ENCODE measurements at places on chromosomes 1 and 21.

GRCh38 chr1:3070309-3070643 is 1.3 kb downstream of the PRDM16 start:
- no peak for DNase-seq

DNA sequence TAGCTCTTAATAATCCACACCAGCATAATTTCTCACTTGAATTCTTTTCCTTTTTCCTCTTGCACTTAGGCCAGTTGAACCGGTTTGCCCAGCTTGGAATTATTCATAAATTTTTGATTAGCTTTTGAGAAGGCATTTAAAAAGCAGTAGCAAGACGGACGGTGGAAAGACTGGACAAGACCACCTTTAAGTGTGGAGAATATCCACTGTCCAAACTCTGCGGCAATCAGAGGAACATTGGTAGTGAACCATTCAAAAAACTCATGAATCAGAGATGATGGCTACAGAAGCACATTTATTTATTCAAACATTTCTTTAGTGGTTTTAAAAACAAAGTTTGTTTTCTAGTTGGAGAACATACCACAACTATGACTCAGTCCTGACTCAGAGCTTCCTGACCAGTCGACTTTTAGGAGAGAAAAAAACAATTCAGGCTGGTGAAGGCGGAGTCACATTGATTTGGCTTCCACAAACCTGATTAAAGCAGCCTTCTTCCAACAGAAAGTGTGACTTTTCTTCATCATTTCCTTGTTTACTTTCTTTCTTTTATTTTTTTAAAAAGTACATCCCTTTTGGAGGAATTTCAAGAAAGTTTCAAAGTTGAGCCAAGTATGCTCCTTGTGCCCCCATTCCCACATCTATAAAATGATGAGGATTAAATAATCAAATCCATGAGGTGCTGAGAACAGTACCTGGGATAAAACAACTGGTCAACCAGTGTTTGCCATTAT is 128.8 kb downstream of the ADSS2 start:
- no peak for DNase-seq

- no peak for DNase-seq
Observed at GRCh38 chr1:86636898-86637297, 67.5 kb upstream of the SH3GLB1 start.

DNA sequence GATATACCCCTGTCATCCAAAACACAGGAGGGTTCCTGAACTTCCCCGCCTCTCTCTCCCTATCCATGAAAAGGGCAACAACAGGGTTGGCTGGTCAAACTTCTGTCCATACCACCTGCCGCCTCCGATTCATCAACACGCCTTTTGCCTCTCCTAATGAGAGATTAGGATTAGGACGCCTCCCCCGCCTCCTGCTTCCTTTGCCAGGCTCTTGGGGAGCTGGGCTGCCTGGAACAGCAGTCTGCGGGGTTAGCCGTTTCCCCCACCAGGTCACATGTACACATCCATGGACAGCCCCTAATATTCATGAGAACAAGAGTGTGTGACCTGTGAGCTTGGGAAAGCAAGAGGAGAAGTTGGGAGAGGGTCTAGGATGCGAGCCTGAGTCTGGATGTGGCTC is 2.3 kb upstream of the OPTC start:
- DNase-seq: no peak

- DNase-seq: no peak
Observed at GRCh38 chr1:41933106-41933505, 14.4 kb upstream of the HIVEP3 start.

- DNase-seq: no peak
Observed at GRCh38 chr1:16677552-16678431, 11.0 kb upstream of the RNU1-3 start.

GRCh38 chr21:16086121-16086520 is 356.3 kb downstream of the USP25 start:
- DNase-seq: no peak

GRCh38 chr1:199352351-199352750 is 675.2 kb upstream of the NR5A2 start:
- DNase-seq: no peak

DNA sequence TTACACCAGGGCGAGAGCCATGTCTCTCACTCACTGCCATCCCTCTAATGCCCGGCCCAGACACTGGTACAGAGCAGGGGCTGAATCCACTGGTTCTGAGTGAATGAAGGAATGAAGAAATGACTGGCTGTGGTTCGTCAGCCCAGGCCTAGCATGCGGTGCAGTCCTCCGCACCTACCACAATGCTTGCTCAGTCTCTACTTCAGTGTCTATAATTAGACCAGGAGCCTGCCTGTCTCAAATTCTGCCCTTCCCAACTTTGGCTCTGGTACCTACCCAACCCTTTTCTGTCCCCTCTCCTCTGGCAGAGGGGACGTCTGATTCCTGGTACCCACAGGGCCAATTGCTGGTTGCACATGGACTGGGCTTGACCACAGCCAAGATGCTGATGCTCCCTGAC is 118.2 kb upstream of the GRIK3 start:
- DNase-seq: no peak

GRCh38 chr1:234683861-234684632 is 74.1 kb upstream of the IRF2BP2 start:
- DNase-seq: no peak

DNA sequence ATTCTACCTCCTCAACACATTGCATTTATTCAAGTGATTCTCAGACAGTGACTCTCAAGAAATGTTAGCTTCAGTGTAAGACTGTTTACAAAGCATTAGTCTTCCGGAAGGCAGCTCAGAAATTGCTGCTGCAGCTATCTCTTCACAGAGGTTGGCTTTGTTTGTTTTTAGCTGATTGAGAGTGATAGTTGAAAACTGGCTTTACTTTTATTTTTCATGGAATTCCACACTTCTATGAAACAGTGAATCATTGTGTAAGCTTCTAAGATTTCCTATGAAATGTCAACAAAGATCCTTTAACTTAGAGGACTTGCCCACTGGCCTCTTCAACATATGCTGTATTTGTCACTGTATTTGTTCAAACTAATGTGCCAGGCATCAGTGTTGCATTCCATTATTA is 121.3 kb downstream of the TNNI3K start:
- DNase-seq: no peak

- DNase-seq: peak; percentile 30
Observed at GRCh38 chr21:25639551-25640201, 618 bp downstream of the JAM2 start.

GRCh38 chr1:40592107-40592803 is 60.8 kb downstream of the ZNF684 start:
- DNase-seq: peak; percentile 2

GRCh38 chr1:244496186-244496585 is 35.1 kb downstream of the CATSPERE start:
- DNase-seq: no peak

- no peak for DNase-seq
Observed at GRCh38 chr1:226890331-226891108, 20.1 kb downstream of the PSEN2 start.

DNA sequence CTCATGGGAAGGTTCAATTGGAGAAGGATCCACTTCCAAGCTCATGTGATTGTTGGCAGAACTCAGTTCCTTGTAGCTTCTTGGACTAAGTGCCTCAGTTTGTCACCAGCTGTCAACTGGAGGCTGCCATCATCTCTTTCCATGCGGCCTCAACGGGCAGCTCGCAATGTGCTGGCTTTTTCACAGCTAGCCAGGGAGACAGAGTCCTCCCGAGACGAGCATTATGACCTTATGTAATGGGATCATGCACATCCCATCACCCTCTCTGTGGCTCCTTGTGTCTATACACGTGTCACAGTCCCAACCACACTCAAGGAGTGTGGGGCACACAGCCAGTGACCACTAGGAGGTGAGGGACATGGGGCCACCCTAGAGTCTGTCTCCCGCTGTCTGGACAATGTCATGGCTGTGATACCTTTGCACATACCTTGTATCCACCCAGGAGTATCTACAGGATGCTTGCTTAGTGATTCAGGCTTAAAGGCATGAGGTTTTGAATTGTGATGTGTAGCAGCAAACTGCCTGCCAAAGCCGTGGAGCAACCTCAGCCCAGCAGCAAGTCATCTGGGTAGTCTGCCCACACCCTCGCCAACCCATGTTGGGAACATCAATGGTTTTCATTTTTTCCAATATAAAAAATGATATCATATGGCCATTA is 3.9 kb upstream of the KRTAP10-6 start:
- DNase-seq: no peak

DNA sequence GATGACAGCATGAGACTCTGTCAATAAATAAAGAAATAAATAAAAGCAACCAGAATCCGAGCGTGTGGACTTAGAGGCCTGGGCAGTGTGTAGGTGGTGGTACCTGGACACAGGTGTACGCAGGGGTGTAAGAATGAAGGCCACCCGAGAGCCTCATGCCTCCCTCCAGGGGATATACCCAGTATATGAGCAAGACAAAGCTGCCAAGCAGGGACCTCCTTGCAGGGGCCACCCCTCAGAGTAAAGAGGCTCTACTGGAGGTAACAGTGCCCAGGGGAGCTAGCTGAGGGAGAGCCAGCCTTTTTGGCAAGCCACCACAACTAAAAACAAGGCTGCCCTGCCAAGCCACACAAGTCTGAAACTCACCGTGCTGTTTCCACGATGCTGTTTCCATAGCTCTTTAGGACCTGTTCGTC is 179.2 kb upstream of the RAB4A start:
- peak; percentile 38 for DNase-seq

GRCh38 chr1:245599371-245600174 is 444.8 kb downstream of the KIF26B start:
- DNase-seq: no peak

DNA sequence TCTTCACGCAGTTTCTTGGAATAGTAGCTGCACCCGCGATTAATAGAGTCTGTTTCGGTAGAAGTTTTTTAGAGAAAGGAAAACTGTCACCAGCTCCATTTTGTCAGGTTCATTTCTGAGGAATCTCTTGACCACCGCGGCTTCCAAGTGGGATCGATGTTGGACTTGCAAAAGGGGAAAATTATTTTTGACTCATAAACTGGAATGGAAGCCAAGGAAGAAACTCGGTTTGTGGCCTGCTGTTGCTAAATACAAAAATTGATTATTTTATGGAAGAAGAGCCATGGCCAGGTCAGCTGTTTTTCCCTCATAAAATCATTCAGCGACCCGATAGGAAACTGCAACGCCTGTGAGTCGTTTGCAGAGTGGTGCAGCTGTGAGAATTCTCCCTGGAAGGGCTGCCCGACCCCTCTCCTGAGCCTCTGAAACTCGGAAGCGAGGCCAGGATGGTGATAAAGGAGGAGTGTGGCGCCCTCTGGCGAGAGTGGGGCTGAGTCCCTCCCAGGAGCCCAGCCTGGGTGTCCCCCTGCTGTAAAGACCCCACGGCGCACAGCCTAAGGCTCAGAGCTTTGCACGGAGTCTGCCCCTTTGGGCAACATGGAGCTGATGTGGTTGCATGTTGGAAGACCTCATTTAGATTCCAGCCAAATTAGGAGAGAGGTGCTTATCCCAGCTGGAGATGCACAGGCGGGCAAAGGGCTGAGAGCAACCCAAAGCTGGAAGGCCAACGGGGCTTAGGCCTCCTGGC is 83.6 kb upstream of the SLC25A33 start:
- DNase-seq: peak; percentile 51

DNA sequence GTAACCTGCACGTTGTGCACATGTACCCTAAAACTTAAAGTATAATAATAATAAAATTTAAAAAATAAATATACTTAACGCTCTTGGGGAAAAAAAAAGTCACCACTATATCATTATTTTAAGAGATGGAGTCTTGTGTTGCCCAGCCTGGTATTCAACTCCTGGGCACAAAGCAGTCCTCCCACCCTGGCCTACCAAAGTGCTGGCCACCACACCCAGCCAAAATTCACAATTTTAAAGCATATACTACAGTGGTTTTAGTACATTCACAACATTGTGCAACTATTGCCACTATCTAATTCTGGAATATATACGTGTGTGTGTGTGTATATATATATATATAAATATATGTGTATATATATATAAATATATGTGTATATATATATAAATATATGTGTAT is 5.9 kb downstream of the HMGN2 start:
- no peak for DNase-seq

DNA sequence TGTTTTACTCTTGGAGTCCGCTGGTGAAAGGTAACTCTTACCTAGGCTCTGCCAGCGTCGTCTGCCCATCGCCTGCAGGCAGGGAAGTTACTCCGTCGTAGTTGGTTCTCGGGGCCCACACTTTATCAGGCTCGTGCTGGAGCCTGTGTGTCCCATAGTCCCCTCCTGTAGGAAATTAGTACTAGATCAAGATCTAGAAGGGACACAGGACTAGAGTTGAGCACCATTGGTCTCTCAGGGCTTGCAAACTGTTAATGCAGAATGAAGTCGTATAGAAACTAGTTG is 940 bp downstream of the SRRM1 start:
- DNase-seq: peak; percentile 15

- DNase-seq: no peak
Observed at GRCh38 chr1:46244656-46245371, 2.7 kb upstream of the RAD54L start.
